ENCODE measurements at places on chromosomes 1 and 21.

DNA sequence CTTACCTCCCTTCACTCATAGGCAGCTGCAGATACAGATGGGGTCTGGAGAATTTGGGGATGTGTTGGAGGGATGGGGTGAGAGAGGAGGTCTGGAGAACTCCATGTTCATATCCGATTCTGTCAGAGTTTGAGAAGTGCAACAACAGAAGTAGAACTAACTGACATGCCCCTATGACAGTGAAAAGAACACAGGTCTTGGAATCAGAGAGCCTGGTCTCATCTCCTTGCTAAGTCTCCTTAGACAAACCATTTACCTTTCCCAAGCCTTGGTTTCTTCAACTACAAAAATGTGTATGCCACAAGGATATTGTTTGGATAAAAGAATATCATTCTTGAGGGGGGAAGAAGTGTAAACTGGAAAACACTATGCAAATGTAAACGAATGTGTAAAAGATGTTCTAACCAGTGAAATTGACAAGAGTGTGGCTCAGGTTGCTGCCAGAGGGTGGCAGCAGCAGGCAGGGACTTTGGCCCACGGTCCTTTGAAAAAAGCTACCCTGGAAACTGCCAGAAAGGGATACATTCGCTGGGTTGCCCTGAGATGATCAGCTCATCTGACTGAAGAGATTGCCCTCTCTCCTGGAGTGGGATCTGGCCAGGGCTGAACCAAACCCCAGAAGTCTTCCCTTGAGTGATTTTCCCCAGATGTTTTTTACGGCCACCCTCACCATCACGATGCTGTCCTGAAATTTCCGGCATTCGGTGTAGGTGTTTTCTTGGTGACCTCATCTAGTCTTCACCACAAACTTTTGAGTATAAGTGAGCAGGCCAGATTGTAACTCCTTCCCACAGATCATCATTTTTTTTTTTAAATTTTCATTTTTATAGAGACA, 17.0 kb upstream of the CD2 start:
- peak; percentile 88 for DNase-seq

- DNase-seq: no peak
Measured at GRCh38 chr21:46493828-46494227, 35.1 kb downstream of the DIP2A start.

DNA sequence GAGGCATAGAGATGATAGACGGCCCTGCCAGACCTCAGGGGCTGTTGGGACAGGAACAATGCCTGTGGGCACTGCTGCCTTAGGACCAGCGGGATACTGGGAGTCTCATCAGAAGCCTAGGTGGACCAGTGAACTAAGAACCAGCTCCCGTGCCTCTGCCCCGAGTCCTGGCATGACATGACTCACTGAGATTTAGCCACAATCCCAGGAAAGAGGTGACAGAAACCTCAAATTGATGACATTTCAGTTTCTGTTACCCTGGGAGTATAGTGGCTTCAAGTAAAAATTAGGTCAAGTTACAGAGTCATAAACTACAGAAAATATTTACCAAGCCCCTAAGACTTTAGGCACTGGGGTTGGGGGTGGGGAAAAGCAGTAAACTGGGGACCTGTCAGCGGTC, 74.6 kb upstream of the GADD45A start:
- DNase-seq: no peak

- no peak for DNase-seq
Measured at GRCh38 chr1:42674682-42675081, 7.5 kb upstream of the YBX1 start.

DNA sequence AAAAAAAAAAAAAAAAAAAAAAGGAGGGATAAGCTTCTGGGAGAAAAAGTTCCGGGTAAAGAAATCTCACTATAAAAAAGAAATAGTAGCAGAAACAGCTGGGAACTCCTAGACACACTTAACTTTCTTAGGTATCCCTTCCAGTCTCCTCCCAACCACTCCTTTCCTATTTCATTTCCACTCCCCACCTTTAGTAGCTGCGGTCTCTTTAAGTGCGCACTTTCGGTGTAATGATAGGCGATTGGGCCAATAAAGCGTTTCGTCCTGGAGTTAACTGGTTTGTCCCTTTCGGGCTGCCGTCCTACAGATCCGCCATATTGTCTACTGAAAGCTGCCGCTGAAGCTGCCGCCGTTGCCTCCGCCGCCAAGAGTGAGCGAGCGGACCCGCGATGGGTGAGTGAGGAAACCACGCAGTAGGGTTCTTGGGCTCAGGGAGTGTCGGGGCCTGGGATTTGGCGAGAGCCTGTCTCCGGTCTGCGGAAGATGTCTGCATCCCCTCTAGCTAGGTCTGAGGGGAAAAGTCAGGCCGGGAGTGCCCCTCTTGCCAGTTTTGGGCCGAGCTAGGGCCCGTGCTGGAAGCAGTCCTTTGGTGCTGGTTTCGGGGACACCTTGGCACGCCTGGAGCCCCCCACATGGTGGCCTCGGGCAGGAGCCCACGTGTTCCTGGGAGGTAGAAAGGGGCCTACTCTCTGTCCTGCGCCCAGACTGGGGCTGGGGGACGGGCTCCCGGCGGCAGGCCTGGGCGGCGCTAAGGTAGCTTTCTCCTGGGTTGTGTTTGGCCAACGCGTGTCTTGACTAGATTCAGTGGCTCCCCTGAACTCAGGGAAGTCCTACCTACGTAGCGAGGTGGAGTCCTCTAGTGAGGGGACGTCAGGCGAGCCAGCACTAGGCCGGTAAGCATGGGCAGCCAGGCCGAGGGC, at the start of gene KPNA6:
Gene KPNA6, plus strand, starts transcription at position 315 of the 920 bp plus-strand sequence. Its CDS starts 75 bp downstream, at position 390.
- peak; percentile 96 for DNase-seq

- DNase-seq: no peak
Measured at GRCh38 chr21:26753822-26754221, 91.4 kb downstream of the ADAMTS1 start.

DNA sequence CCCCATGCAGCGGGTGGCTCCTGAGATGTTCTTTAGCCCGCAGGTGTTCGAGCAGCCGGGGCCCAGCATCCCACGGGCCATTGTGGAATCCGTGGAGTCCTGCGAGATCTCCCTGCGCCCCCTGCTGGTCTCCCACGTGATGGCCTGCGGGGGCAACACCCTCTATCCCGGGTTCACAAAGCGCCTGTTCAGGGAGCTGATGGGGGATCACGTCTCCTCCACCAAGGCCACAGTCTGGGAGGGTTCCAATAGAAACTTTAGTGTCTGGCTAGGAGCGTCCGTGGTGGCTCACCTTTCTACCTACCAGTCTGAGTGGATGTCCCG, 71.0 kb downstream of the ACTL8 start:
- DNase-seq: no peak

- no peak for DNase-seq
Measured at GRCh38 chr1:209899948-209900347, 38.1 kb upstream of the SYT14 start.

GRCh38 chr1:213419401-213420030, 368.5 kb downstream of the RPS6KC1 start:
- DNase-seq: no peak

DNA sequence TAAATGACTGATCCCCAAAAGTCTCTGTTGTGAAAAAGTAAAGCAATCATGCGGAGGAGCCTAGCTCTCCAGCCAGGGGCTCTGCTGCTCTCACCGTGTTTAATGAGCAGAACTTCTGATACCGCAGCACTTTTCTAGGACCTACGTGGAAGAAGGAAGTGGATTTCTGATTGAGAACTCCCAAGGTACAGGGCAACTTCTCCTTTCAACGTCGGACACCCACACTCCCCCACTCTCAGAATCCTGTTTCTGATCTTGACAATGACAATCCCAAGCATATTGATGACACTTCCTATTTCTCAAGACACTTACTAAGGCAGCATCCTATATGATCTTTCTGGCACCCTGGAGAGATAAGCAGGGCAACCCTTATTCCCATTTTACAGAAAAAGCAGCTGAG, 78.4 kb downstream of the PROX1 start:
- no peak for DNase-seq

DNA sequence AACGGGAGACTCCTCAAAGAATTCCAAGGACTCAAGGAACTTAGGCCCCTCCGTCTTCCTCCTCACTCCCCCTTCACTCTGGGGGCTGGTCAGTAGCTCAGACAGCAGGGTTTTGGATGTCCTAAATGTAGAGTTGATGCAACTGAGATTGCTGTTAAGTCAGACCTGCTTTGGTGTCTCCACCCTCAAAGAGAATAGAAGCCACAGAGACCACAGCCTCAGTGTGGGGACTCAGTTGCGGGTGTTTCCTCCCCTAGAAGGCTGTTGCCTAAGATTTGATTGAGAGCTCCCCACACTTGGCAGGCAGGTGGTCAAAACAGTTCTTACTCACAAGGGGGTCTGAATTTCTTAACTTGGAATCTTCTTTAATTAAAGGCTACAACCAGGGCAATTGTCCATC, 7.6 kb downstream of the MAN1C1 start:
- DNase-seq: no peak

DNA sequence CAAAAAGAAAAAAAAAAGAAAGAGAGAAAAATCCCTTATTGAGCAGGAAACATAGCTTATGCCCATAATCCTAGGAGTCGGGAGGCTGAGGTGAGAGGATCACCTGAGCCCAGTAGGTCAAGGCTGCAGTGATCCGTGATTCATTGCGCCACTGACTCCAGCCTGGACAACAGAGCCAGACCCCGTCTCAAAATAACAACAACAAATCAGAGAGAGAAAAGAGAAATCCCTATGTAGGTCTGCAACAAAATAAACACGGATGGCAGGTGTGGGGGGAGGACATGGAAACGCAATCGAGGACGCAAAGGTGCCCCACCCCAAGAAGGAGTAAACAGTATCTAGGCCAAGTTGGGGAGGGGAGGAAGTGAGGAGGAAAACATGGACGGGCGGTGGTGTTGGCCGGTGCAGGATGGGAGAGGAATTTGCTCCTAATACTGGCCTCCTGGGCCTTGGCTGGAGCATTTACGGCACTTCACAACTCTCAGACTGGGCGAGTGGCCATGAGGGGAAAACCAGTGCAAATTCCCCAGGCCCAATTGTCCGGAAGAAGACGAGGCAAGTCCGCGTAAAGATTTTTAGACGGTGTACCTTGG, 609 bp upstream of the CHTOP start:
- DNase-seq: no peak

DNA sequence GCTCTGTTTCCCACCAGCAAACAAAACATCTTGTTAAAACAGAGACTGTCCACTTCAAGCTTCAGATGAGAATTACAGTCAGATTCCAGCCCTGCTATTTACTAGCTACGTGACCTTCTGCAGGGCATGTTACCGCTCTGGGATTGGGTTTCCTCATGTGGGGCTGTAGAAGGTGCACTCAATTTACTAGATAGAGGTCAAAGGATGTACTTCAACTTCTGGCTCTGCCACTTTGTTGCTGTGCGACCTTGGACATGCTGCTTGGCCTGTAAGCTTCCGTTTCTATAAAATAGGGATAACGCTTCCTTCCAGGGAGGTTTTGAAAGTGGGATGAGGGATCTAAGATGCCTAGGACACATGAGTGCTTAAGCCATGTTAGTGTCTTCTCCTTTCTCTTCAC, 46.0 kb upstream of the LRIG2 start:
- no peak for DNase-seq

- DNase-seq: no peak
Measured at GRCh38 chr1:90580176-90580575, 136.9 kb downstream of the BARHL2 start.

- no peak for DNase-seq
Measured at GRCh38 chr1:117842408-117843170, 86.8 kb downstream of the GDAP2 start.

DNA sequence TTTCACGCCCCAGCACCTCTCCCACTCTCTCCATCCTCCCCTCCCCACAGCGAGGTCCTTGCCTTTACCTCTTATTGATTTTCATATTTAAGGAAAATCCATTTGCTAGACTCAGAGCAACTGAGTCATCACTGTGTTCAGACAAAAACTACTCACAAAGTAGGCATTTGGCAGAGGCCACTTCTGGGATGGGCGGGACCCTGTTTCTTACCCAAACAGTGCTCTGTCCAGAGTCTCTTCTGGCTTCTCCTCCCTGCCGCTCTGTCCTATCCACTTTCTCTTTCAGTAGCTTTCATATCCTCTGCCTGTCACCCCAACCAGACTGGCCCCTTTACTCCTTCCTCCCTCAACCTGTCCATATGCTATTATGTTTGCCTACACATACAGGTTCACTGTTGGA, 2.4 kb upstream of the NAV1 start:
- DNase-seq: no peak

- DNase-seq: no peak
Measured at GRCh38 chr1:200415227-200415626, 5.4 kb upstream of the ZNF281 start.

GRCh38 chr1:183231545-183231944, 45.5 kb downstream of the LAMC2 start:
- DNase-seq: no peak

DNA sequence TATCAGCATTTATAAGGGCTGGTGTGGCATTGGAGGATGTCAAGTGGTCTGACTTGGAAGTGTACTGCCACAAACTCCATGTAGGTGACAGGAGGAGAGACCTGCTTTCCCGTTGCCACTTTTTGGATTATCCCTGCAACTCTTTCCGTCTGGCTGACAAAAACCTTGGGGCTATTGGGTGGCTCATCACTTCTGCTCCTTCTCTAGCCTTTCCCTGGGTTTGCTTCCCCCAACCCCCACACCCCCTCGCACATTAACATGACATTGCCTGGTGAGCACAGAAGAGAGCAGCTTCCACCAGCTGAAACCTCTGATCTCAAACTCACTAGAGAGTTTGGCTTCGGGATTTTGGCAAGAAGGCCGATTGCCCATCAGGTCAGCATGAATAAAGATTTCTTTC, 39.2 kb downstream of the PROX1 start:
- no peak for DNase-seq

DNA sequence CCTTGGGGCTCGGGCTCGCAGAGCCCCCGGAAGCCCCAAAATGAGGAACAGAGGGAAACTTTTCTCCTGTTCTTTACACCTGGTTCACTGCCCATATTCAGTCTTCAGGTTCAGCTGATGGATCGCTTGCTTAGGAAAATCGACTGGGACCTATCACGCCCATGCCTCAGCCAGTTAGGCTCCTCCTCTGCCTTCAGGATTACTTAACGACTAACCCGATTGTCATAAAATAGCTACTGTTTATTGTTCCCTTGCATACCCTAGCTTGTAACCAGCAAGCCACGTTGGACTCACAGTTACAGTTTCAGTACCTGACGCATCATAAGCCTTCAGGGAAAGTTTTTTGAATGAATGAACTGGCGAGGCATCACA, 692 bp downstream of the TARDBP start:
- DNase-seq: no peak
